SJSA1 (cell line): ENCODE measurements at places on chromosomes 2 and 18.

DNA sequence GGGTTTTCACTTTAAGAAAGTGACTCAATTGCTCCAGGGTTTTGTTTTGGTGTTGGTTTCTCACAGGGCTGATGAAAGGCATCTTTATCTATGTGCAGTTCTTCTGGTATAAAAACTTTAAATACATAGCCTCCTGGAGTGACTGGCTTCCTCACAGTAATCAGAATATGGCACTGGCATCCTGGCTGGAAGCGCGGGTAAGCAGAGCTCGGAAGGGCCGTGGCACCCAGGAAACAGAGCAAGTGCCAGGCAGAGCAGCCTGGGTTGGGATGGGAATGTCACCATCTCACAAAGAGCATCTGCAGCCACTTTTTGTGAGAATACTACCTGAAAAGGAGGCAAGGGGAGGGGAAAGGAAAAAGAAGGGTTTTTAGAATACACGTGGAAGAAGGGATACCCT, 534.7 kb downstream of the PLCL1 start:
- DNase-seq: no peak

DNA sequence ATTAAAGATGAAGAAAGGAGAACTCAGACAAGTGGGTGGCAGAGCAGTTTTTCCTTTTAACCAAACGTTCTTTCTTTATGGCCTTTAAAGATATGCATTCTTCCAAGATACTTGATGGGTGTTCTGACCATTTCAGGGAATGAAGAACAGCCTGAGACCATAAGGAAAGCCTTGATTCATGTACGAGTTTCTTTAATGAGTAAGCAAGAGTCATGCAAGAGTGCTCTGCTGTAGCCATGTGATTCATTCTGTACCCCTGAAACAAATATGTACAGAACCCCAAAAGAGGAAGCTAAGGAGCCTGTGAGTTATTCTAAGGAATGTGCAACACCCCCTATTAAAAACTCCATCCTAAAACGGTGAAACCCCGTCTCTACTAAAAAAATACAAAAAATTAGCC, 372.8 kb downstream of the MTX2 start:
- DNase-seq: no peak

DNA sequence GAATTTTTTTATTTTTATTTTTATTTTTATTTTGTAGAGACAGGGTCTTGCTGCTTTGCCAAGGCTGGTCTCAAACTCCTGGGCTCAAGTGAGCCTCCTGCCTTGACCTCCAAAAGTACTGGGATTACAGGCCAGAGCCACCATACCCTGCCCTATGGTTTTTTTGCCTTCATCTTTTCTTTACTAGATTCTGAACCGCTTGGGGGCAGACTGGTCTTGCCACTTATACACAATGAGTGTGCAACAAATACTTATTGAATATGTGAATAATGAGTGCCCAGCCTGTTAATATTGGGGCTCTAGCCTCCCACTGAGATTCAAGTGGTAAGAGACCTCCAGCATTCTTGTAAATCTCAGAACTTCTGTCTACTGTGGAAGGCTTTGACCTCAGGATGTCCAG, 3.9 kb downstream of the NCK2 start:
- no peak for DNase-seq

DNA sequence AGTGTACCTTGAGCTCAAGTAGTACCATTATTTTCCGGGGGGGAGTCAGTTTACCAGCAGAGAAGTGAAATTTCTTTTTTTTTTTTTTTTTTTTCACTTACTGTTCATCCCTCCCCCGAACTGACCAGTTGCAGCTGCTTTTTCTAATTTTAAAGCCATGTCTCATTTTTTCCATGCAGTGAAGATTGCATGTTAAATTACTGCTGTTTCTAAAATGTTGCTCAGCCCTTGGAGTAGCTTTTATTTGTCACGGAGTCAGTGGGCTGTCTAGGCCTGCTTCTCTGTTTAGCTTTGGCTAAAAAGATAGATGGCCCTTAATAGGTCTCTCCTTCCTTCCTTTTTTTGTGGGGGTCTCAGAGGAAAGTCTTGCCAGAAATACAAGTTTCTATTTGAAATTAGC, 70.2 kb downstream of the NGEF start:
- DNase-seq: no peak

- DNase-seq: no peak
These were observed 16.0 kb downstream of the VPS54 start for GRCh38 chr2:64003239-64003638.

- no peak for DNase-seq
These were observed 47.5 kb downstream of the FRZB start for GRCh38 chr2:182818925-182819324.

DNA sequence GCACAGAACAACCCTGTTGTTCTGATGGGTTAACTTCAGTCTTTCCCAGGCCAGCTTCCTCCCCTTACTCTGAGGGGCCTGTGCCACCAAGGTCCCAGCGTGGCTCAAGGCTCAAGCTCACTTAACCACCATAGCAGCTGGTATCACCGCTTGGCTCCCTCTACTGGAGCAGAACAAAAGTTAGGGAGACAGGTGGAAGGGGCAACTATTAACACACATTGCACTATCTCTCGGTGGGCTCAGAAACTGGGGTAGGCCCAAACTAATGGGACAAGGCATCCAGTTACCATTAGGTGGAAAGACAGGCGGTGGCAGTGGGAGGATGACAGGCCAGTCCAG, 88.7 kb upstream of the ATL2 start:
- DNase-seq: peak; percentile 49

DNA sequence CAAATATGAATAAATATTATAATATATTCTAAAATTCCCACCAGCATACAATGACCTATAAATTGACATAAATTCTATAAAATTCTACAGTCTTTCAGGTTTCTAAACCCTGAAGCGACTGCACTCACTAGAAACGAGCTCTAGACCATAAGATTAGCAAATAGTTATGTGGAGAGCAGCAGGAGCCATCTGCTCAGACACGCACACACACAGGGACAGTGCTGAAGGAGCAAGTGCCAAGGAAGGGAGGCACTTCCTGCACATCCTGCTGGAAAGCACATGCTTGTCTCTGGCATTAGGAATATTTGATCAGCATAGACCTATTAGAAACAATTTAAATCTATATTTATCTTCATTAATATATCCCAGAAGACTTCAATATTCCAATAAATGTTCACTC, 713.9 kb upstream of the CDH2 start:
- no peak for DNase-seq

DNA sequence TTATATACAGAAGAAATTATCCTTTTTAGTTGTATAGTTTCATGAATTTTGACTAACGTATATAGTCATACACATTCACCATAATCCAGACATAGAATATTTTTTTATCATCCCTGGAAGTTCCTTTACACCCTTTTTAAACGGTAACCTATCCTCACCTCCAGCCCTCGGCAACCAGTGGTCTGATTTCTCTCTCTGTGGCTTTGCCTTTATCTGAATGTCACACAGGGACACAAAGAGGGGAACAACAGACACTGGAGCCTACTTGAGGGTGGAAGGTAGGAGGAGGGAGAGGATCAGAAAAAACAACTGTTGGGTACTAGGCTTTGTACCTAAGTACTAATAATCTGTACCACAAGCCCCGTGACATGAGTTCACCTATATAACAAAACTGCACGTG, 191.9 kb downstream of the MC4R start:
- DNase-seq: no peak

DNA sequence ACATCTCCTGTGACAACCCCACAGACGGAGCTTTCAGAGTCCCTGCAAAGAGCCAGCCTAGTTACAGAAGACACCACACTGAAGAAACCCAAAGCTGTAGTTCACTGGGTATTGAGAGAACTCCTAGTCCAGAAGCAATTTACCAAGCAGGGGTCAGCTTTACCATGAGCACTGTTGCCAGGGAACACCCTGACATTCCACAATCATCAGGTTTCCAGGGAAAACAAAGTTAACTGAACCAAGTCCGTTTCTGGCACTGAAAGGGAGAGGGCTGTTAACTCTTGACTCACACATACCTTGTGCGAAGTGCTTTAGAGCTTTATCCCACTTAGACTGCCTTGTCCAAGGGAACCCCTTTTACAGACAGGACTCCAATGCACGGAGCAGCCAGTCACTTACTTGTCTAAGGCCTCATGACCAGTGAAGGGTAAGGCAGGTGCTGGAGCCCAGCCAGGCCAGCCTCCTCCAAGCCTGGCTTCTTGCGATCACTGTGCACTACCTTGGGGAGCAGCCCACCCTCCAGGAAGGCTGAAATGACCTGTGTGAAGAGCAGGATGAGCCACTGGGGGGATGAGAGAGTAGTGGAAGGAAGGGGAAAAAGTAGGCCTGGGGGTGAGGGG, 53.9 kb downstream of the REEP1 start:
- no peak for DNase-seq

DNA sequence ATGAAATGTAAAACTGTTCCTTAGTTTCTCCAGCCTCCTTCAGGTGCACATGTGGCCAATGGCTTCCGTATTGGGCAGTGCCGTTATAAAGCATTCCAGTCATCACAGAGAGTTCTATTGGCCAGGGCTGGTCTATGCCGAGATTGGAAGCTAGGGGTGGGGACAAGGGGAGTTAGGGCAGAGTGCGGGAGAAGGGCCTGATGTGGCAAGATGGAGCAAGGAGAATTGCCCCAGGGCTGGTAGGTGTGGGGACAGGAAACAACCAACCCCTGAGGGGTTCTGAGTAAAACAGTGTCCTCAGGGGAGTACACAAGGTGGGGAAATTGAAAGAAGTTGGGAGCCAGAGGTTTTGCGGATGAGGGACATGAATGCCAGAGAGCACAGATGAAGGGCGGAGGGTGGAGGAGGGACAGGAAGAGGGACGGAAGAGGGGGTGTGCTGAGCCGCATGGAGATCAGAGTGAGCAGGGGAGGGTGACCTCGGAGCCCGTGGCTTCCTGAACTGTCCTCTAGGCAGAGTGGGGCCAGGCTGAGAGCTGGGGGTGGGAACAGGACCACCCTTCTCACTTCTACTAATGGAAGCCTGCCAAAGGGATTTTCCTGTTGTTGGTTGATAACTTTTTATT, 9.1 kb upstream of the ATP6V1C2 start:
- DNase-seq: no peak
